Stimulated activated CD4-positive, alpha-beta T cell treated with anti-CD3 and anti-CD28 coated beads, TNF-alpha, amount 100 ng/mL, for 24 hours (primary cell): ENCODE measurements at places on chromosomes 3 and 15.

- DNase-seq, result no peak
These were observed 35.7 kb upstream of the GSK3B start for GRCh38 chr3:120129718-120130513.

DNA sequence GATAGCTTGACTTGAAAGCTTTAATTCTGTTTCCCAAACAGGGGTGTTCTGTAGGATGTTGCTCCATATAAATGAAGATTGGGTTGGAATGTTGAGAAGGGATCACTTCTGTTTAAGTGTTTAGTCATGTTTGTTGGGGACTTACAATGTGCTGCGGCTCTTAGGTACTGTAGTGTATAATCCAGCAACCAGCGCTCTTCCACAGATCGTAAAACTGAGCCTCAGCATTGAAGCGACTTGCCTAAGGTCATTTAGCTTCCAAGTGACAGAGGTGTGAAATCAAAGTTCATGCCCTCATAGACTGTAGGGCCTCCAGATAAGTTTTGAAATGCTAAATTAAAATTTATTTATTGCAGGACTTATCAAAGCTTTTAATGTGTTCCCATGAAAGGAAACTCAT lies 1.8 kb downstream of the MKRN2 start:
- no peak for DNase-seq

DNA sequence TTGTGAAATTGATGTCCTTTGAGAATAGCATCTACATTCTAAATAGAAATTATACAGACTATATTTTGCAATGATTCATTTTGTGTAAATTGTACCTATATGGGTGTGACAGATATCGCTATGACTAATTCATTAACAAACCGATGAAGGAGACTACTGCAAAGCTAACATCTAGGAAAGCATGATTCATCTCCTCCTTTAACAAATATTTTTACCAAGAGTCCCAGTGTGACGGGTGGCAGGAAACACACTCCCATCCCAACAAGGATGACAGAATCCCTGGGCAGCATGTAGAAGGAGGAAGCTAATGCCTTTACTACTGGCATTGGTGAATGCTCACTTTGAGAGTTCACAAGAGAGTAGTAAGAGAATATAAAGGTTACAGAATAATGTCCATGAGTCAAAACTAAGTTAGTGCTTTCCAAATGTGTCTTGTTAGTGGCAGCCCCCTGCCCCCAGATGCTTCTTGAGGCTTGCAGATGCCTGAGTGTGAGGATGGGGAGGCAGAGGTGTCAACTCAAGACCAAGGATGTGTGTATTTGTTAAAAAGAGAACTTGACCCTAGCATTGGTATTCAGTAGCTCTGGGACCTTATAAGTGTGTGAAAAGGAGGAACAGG lies 180.6 kb downstream of the FMN1 start:
- no peak for DNase-seq

- no peak for DNase-seq
These were observed 10.2 kb downstream of the KBTBD13 start for GRCh38 chr15:65086680-65087111.

DNA sequence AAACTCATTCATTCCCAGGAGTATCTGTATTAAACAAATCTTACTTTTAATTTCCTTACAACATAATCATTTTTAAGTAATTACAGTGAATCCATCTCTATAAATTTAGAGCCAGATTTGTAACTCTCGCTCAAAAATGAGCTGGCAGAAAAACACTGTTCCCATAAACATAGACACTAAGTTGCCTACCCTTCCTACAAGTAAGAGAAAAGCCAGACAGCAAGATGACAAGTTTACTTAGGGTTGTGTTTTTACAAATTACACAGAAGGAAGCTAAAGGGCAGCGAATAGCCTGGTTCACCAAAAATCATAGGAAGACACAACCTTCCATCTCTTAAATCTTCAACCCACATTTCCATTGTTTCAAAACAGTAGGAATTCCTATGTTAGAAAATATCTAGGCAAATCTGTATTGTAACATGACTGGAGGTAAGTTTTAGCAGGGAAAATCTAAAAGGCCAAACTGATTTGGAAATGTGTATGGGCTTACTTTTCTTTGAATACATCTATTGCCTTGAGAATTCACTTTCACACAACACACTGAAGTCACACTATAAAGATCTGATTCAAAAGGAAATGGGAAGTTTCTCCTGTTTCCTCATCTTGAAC lies 21.7 kb downstream of the HERC1 start:
- no peak for DNase-seq

- no peak for DNase-seq
These were observed 176.3 kb downstream of the FOXP1 start for GRCh38 chr3:71406972-71407810.

- DNase-seq, result no peak
These were observed 110.0 kb downstream of the FHIT start for GRCh38 chr3:61141227-61141626.

- DNase-seq, result no peak
These were observed 371.7 kb upstream of the GBE1 start for GRCh38 chr3:82133070-82133606.

GRCh38 chr3:61687663-61688306 lies 126.4 kb downstream of the PTPRG start:
- DNase-seq, result no peak

DNA sequence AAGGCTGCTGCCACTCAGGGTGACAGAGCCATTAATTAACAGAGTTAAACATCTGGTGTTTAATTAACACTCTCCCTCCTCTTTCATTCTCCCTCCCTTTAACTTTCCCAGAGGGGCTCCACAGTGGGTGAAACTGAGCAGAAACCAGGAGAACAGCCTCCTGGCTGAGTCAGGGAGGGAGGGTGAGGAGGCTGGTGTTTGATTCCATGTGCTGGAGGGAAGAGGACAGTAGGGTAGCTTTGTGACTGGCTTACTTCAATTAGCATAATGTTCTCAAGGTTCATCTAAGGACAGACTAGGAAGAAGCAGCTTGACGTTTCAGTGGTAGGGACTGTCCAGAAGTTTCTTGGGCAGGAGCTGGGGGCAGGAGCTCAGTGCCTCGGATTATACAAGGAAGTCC lies 62.8 kb downstream of the SEMA5B start:
- DNase-seq, result no peak

- no peak for DNase-seq
These were observed 73.2 kb downstream of the TBC1D2B start for GRCh38 chr15:78004222-78004727.

DNA sequence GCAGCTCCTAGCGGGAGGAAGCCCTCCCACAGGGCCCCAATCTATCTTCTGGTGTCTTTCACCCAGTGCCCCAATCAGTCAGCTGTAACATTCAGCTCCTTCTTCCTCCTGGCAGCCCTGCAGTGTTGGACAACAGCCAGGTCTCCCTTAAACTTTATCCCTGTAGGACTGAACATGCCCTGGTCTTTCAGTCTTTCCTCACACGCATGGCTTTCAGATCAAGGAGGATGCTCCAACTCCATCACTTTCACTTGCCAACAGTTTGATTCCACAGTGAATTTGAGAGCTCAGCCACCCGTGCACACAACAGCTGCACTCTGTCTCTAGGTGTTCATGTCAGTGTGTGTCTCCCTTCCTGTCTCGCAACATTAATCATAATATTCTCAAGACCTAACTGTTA lies 28.5 kb upstream of the LRRC34 start:
- no peak for DNase-seq

DNA sequence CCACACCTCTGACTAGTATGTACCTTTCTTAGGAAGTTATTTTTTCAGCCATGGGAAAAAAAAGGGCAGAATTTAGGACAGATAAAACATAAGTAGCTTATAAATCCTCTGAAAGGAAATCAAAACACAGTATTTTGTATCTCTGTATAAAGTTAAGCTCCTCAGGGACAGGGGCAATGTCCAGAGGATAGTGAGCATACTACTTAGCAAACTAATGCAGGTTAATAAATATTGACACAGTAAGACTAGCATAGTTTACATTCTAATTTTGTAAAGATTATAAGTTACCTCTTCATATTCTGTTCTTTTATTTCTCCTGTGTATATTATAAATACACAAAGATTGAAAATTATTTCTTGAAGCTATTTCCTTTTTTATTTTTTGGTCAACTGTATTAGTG lies 2.1 kb downstream of the UBE3A start:
- DNase-seq, result no peak

DNA sequence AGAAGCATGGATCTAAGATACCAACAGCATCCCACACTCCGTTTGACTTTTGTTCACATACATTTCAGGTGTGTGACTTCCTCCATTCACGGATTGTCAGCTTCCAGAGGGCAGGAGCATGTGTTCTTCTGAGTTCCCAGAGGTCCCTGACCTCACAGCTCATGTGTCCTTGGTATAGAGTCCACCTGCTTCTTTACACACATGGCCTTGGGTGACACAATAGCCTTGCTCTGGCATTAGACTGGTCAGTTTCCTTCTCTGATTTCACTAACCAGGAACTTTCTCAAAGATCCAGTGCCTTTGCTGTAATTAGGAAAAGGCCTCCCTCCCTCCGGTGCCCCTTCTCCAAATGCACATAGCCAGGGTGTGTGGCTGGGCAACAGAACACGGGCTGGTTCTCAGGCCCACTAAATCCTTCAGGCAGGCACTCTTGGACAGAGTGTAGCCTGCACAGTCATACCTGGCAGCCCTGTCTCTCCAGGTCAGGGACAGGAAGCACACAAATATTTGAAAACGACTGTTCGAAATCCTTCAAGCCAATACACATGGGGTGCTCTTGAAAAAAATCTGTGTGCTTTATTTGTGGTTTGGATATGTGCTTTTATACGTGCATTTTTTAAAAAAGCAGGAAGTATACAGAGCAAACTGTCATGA lies 81.1 kb downstream of the TRIM42 start:
- DNase-seq, result no peak

- no peak for DNase-seq
These were observed 32.4 kb upstream of the ALDH1L1 start for GRCh38 chr3:126212620-126213378.

DNA sequence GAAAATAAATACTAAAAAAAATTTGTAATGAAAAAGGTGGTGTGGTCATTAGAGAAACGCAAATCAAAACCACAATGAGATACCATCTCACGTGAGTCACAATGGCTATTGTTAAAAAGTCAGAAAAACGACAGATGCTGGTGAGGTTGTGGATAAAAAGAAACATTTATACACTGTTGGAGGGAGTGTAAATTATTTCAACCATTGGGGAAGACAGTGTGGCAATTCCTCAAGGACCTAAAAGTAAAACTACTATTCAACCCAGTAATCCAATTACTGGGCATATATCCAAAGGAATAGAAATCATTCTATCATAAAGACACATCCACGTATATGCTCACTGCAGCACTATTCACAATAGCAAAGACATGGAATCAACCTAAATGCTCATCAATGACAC lies 120.3 kb downstream of the MYO9A start:
- no peak for DNase-seq

DNA sequence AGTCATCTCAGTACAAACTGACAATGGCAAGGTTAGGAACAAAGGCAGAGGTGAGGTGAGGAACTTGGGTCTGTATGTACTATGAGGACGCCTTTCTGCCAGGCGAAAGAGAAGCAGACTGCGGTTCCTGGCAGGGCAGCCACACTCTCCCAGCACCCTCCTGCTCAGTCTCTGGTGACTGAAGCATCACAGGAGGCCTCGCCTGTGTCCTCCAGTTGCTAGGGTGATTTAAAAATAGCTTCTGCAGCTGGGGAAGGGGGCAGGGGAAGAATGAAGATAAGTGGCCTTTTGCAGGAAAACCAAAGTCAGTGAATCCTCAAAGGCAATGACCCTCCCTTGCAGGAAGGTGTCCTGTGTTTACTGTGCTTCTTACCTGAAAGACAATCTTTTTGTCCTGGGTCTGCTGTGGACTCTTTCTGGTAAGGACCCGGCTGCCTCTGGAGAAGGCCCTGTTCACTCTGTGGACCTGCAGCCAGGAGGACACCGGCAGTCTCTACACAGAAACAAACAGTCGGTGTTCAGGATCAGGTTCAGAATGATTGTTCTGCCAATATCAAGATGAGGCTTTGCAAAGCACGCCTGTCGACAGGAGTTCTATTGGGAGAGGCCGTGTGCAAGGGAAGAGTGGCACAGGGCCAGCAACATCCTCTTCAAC lies 65.7 kb upstream of the DGKG start:
- no peak for DNase-seq

- DNase-seq, result no peak
These were observed 17.5 kb upstream of the GNAT1 start for GRCh38 chr3:50173685-50174516.

DNA sequence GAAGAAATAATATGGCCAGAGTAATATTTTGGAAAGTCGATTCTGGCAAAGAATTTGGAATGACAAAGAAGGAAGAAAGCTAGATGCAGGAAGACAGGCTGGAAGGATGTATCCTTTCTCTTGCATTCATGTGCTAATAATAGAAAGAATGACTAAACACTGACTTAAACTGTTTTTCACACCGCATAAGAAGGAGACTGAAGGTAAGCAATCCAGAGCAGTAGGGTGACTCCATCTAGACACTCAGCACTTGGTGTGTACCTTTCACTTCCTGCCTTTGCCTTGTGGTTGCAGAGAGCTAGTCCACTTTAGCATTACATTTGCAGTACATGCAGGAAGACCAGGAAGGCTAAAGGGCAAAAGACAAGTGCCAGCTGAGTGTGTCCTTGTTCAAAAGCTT lies 234.6 kb downstream of the RBMS3 start:
- DNase-seq, result no peak

DNA sequence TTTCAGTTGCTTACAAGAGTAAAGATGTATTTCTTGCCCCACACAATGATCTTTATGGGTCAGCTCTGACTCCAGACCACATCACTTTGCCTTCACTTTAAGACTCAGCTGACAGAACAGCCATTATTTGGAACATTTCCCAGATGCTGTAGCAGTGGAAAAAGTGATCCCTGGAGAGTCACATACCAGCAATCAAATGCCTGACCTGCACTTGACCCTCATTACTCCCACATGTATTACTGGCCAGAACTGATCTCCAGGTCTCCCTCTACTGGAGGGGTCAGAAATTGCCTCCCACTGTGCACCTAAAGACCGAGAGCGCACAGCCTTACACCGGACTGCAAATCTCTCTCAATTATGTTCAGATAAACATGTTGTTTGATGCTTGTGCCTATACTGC lies 88.6 kb upstream of the ZNF385D start:
- DNase-seq, result no peak

GRCh38 chr3:63364910-63365309 lies 86.8 kb downstream of the SYNPR start:
- DNase-seq, result no peak

GRCh38 chr3:197372047-197372661 lies 73.7 kb upstream of the DLG1 start:
- no peak for DNase-seq

DNA sequence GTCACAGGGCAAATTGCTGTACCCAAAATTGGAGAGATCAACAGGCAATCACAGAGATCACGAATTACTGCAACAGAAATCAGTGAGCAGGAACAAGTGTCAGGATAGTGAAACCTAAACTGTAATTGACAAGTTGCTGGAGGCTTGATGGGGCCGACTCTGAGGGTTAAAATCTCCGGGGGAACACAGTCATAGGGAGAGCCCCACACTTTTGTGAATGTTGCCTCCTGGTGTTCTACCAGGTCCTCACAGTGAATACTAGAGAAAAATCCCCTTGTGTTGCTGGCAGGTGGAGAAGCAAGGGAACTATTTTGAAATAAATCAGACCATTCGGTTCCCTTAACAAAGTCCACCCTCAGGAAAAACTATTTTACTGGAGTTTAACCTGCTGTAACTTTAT lies 697.5 kb upstream of the CBLB start:
- no peak for DNase-seq

GRCh38 chr3:3629911-3630310 lies 169.3 kb upstream of the LRRN1 start:
- no peak for DNase-seq

- no peak for DNase-seq
These were observed 35.9 kb downstream of the KY start for GRCh38 chr3:134614955-134615354.
